Activated T-cell treated with anti-CD3 and anti-CD28 coated beads, Interleukin-2, amount 50 U/mL, for 72 hours (primary cell): ENCODE measurements at places on chromosomes 7 and 10.

- no peak for DNase-seq
These were observed 9.4 kb upstream of the INPP5A start for GRCh38 chr10:132528064-132528691.

- no peak for DNase-seq
These were observed 56.9 kb upstream of the WNT16 start for GRCh38 chr7:121271916-121272315.

- no peak for DNase-seq
These were observed 215.2 kb downstream of the PRKG1 start for GRCh38 chr10:51289519-51289918.

DNA sequence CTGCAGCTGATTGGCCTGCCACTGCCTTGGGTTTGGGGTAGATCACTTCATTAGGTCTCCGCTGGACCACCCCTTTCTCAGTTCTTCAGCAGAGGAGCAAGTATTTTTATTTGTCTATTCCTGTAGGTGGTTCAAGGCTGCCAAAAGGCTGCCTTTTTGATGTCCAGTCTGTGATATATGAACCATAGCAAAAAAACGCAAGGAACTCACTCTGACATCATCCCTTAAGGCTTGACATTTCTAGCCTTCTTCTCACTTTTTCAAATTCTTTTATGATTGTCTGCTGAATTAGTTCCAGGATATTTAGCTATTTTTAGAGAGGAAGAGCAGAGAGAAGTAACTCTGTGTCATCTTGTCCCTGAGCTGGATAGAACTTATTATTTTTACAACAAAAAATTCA lies 269.2 kb downstream of the BAMBI start:
- DNase-seq: no peak

DNA sequence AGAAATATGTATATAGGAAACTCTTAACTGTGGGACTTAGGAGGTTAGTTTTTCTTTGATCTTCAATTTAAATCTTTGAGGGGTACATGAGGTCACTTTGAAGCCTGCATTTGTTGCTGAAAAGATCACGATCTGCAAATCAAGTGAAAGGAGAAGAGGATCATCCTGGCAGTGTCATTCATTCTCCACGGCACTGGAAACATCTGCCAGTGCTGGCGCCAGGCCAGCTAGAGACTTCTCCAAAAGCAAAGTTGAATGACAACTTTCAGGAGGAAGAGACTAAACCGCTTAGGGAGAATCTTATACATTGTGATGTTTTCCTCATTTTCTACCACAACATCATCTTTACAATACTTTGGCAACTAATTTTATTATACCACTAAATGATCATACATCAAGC lies 42.5 kb downstream of the MRC1 start:
- DNase-seq: no peak

DNA sequence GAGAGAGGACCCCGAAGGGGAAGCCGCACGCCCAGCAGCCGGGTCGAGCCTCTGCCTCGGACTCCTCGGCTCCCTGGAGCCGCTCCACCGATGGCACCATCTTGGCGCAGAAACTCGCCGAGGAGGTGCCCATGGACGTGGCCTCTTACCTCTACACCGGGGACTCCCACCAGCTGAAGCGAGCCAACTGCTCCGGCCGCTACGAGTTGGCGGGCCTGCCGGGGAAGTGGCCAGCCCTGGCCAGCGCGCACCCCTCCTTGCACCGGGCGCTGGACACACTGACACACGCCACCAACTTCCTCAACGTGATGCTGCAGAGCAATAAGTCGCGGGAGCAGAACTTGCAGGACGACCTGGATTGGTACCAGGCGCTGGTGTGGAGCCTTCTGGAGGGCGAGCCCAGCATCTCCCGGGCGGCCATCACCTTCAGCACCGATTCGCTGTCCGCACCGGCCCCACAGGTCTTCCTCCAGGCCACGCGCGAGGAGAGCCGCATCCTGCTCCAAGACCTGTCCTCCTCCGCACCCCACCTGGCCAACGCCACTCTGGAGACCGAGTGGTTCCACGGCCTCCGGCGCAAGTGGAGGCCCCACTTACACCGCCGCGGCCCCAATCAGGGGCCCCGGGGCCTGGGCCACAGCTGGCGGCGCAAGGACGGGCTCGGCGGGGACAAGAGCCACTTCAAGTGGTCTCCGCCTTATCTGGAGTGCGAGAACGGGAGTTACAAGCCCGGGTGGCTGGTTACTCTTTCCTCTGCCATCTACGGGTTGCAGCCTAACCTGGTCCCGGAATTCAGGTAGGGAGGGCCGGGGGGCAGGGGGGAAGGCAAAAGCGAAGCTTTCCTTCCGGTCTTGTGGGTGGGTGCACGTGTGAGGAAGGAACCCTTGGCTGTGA lies 973 bp downstream of the GPR158 start:
- DNase-seq: no peak

DNA sequence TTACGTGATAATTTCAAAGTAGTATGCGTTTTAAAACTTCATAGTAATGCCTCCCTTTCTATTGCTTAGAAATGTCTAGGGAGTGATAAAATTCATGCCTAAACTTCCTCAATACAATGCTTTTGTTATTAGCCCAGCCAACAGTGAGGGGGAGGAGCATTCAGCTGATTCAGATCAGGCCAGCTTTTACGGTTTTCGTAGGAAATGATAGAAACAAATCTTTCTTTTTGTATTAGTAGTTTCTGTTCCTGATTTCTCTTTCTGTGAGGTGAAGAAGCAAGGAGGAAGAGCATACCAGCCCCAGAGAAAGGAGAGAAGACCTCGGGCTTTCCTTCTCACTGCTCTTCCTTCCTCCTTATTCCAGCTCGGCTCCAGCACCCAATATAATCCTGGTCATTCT lies 35.2 kb upstream of the ITPRID1 start:
- no peak for DNase-seq

GRCh38 chr7:100679927-100680575 lies 6.5 kb downstream of the GNB2 start:
- no peak for DNase-seq

DNA sequence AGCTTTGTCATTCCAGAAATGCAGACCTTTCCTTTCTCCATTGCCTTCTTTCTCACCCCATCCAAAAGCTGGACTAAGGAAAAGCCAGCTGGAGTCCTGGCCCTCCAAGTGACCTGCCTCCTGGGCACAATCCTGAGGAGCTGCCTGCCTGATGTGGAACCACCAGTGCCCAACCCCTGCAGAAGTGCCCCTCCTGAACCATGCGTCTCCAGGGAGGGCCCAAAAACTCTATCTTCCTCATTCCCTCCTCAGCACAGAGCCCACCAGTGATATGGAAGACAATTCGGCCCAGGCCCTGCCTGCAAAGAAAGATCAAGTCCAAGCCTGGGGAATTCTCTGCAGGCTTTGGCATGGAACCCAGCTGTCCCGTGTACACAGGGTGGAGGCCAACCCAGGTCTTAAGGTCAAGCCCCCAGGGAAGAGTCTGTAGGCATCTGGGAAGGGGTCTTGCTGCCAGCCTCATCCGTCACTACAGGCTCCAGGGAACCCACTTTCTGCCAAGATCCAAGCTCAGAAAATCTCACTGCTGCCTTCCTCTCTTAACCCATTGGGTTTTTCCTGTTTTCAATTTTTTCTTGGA lies 3.5 kb upstream of the GRID1 start:
- no peak for DNase-seq

- DNase-seq: no peak
These were observed 45.5 kb downstream of the LAMB1 start for GRCh38 chr7:107957436-107957835.

DNA sequence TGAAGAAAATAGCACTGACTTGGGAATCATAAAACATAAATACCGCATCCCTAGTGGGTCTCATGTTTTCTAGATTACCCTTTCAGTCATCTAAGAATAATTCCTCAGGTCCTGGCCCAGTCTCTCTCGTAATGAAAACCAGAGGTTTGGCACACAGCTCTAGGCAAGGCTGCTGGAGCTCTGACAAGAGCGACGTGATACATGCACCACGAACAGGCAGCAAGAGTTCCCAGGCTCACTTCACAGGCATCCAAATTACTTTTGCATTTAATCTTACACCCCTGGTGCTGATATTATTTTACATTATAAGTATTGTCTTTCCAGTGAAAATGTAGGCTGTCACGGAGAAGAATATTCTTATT lies 105.2 kb downstream of the THSD7A start:
- no peak for DNase-seq

DNA sequence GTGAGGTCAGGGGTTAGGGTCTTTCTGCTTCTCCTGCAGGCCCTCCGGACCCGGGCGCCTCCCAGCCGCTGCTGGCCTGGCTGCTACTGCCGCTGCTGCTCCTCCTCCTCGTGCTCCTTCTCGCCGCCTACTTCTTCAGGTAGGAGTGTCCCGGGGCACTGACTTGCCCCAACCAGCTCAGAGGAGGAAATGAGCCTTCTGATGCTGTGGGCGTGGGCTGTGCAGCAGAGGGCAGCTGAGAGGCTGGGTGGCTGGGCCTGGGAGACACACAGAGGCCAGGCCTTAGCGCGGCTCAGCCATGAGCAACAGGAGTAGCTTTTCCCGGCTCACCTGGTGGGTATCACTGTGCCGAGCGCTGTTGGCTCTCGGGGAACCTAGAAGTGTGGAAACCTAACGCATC lies 78.9 kb downstream of the MKI67 start:
- DNase-seq: peak; percentile 87

GRCh38 chr10:49369216-49370162 lies 26.4 kb downstream of the DRGX start:
- DNase-seq: no peak

GRCh38 chr7:92631850-92632487 lies 41.8 kb upstream of the FAM133B start:
- no peak for DNase-seq

- DNase-seq: no peak
These were observed 2.2 kb upstream of the GRIFIN start for GRCh38 chr7:2478399-2478785.

GRCh38 chr10:11870900-11871400 lies 47.8 kb downstream of the PROSER2 start:
- no peak for DNase-seq

- no peak for DNase-seq
These were observed 131.9 kb downstream of the TFPI2 start for GRCh38 chr7:93758631-93759030.

DNA sequence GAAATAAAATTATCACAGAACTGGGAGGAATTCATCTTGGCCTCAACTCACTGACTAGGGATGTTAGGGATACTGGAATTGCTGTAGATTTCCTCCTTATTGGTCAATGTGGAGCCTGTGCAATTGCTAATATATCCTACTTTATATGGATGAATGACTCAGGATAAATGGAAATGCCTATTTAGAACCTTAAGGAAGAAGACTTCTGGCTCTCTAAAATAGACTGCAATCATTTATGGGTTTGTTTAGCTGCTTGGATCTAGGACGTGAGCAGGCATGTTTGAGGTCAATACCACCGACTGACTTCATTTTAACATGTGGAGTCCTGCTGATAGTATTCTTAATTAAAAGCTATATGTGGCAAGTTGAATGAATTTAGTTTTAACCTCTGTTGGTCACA lies 1040.1 kb upstream of the LRRN3 start:
- DNase-seq: no peak
